ENCODE measurements at places on chromosomes 2 and 18.

DNA sequence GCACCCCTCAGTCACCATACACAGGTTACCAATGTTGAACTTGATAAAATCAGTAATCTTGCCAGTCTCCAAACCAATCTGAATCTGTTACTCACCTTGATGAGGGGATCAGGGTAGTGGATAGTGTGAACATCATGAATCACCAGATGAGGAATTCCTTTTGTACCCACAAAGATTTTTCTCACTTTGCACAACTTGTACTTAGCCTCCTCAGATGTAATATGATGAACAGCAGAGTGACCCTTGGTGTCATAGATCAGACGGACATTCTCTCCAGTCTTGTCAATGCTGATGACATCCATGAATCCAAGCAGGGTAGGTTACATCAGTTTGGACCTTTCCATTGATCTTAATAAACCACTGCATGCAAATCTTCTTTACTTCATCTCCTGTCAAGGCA is 54.7 kb downstream of the MDH1 start:
- no peaks in the 10 kb centered on the region for H3K27me3 ChIP-seq
- no peaks in the 10 kb centered on the region for H3K36me3 ChIP-seq
- H3K27ac ChIP-seq = no peak overlapping the region
- no peak overlapping the region for H3K4me3 ChIP-seq
- H3K4me1 ChIP-seq = no peaks in the 10 kb centered on the region

GRCh38 chr2:150295544-150295943 is 191.9 kb downstream of the RND3 start:
- DNase-seq = no peak
- no peak overlapping the region for H3K4me3 ChIP-seq
- H3K27me3 ChIP-seq = no peaks in the 10 kb centered on the region

DNA sequence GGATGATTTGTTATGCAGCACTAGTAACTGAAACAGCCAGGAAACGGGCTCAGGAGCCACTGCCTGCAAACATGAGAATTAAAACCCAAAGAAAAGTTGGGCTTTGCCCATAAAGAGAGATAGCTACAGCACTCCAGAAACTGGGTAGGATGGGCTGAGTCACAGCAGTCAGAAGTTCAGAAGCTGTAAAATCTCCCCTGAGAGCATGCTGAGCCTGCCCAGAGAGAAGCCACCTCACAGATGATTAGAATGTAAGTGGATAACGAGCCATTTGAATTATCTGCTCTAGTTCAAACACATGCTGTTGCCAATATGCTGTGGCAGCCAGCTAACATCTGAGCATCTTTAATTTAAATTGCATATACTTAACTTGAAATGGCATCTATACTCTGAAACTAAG is 388.1 kb upstream of the ACVR2A start:
- no peak for DNase-seq
- no peaks in the 10 kb centered on the region for H3K27me3 ChIP-seq
- H3K36me3 ChIP-seq = no peaks in the 10 kb centered on the region

DNA sequence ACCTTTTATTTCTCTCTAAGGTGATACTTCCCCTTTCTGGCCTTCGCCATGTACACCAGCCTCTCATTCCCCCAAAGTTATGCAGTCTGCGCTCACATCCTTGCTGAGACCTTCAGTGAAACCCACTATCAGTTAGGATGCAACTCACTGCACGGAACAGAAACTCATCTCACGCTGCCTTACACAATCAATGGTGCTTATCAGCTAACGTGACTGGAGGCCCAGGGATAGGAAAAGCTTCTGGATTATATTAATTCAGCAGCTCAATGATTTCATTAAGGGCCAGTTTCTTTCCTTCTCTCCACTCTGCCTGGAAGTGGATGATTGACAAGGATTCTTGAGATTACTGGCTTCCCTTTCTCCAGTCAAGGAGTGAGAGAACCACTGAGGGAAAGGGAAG is 44.8 kb downstream of the CDH2 start:
- H3K4me1 ChIP-seq = no peaks in the 10 kb centered on the region
- H3K27me3 ChIP-seq = no peaks in the 10 kb centered on the region
- no peak overlapping the region for H3K4me3 ChIP-seq
- H3K27ac ChIP-seq = no peak overlapping the region
- no peak for DNase-seq
- no peaks in the 10 kb centered on the region for H3K36me3 ChIP-seq

DNA sequence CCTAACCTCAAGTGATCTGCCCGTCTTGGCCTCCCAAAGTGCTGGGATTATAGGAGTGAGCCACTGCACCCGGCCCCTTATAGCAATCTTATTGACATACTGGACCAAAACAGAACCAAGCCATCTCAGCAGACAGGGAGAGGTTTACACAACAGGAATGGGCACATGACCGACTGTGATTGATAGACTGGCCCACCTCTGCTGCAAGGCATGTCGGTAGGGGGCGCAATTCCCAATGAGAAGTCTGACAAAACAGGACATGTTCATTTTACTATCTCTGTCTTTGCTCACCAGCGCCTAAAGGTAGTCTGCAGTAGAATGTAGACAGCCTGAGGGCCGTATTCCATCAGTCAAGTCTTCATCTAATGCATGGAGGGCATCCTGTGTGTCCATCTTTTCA is 2.0 kb downstream of the LYPD6B start:
- no peak overlapping the region for H3K4me3 ChIP-seq
- H3K4me1 ChIP-seq = peaks cover 4% of the 10 kb centered on the region
- no peak overlapping the region for H3K27ac ChIP-seq
- DNase-seq = peak; percentile 45
- H3K36me3 ChIP-seq = no peaks in the 10 kb centered on the region

DNA sequence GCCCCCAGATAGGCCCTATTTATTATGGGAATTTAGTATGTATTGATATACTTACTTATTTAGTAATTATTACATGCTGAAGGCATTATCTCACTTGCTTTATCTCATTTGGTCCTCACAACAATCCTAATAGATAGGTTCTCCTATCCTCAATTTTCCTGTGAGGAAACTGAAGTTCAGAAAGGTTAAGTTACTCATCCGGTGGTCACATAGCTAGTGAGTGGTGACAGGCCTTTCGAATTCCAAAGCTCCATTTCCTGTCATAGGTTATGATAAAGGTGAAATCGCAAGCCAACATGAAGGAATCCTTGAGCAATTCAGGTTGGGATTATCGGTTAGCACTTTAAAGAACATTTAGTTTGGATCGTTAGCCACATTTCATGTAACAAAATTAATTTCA is 33.3 kb downstream of the NAB1 start:
- no peaks in the 10 kb centered on the region for H3K4me1 ChIP-seq
- no peak overlapping the region for H3K27ac ChIP-seq
- no peak for DNase-seq
- no peaks in the 10 kb centered on the region for H3K27me3 ChIP-seq
- H3K36me3 ChIP-seq = peaks cover 22% of the 10 kb centered on the region

DNA sequence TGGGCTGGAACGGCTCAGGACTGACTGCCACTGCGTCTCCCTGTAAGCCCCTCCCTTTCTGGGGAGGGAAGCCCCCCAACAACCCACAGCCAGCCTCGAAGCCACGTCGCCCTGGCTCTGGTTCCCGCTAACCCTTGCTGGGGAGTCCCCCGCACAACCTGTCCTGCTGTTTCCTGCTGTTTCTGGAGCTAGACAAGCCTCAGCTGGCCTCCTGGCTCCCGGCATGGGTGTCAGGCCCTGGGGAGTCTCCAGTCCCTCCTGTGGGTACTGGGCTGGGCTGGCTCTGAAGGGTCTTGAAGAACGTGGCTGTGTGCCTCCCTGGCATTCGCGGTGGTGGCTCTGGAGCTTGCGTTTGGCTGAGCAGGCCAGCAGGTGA is 20.9 kb downstream of the NFATC1 start:
- H3K27ac ChIP-seq = no peak overlapping the region
- no peaks in the 10 kb centered on the region for H3K27me3 ChIP-seq
- no peaks in the 10 kb centered on the region for H3K4me1 ChIP-seq
- no peak overlapping the region for H3K4me3 ChIP-seq
- no peaks in the 10 kb centered on the region for H3K36me3 ChIP-seq

DNA sequence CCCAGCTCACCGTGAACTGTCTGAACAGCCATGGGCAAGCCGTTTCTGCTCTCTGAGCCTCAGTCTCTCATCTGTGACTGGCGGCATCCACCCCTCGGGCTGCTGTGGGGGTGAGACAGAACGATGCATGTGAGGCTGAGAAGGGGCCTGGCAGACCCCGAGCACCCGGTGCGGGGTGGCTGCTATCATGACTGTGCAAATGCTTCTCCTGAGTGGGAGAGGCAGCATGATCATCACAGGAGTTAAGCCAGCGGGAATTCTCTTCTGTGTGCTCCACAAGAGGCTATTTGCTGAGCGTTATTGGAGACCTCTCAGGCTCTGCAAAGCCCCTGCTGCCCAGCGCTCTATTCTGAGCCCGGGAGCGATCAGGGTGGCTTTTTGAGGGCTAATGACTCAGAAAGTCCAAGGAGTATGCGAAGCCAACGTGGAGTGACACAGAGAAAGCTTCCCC is 45.8 kb upstream of the ID2 start:
- H3K4me1 ChIP-seq = peaks cover 7% of the 10 kb centered on the region
- DNase-seq = no peak

DNA sequence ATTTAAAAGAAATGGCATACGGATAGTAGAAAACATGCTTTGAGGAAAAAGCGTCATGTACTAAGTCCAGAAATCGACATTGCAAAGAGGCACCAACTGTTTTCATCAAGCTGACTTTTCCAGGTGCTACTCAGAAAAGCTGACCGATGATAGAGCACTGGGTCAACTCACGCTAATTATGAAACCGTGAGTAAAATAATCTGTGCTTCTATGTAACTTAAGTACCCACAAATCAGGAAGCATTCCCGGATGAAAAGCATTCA is 353 bp upstream of the NUP35 start:
- DNase-seq = no peak
- peak overlapping the region; percentile 69 for H3K4me3 ChIP-seq
- no peaks in the 10 kb centered on the region for H3K27me3 ChIP-seq
- H3K36me3 ChIP-seq = peaks cover 5% of the 10 kb centered on the region
- H3K27ac ChIP-seq = peak overlapping the region; percentile 95
